Suprapubic skin (tissue), 4 donors: ENCODE measurements at places on chromosomes 11 and 22. TPM values are rescaled to one million over a fixed set of nuclear protein-coding genes. Genes with fewer than 3 reads are reported as not detected.

ENTHD1 gene
- total RNA-seq = not detected

TYR gene
- 9.2 TPM for total RNA-seq

PATE4 gene
- not detected for total RNA-seq

TH gene
- 0.34 TPM for total RNA-seq

RAB39A gene
- total RNA-seq = not detected

SCO2 gene
- total RNA-seq = 7.9 TPM

IGF2 gene
- 9.7 TPM for total RNA-seq

ZBTB16 gene
- 142 TPM for total RNA-seq

FUT4 gene
- 3.5 TPM for total RNA-seq

SYTL2 gene
- 11.6 TPM for total RNA-seq

DNA sequence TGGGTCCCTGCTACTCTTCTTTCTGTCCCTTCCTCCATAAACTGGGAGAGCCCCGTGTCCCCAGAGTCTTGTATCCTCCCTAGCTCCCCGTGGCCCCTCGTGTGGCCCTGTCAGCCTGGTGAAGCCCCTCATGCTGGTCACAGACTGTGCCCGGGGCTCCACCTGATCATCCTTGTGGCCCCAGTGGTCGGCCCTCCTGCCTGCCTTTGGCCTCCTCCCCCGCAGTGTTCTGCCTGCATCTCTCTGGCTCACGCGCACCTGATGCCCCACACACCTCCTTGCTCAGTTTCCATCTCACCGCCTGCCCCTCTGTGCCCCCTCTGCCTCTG, 1.2 kb upstream of the CABP2 start:
- no peak for DNase-seq

DNA sequence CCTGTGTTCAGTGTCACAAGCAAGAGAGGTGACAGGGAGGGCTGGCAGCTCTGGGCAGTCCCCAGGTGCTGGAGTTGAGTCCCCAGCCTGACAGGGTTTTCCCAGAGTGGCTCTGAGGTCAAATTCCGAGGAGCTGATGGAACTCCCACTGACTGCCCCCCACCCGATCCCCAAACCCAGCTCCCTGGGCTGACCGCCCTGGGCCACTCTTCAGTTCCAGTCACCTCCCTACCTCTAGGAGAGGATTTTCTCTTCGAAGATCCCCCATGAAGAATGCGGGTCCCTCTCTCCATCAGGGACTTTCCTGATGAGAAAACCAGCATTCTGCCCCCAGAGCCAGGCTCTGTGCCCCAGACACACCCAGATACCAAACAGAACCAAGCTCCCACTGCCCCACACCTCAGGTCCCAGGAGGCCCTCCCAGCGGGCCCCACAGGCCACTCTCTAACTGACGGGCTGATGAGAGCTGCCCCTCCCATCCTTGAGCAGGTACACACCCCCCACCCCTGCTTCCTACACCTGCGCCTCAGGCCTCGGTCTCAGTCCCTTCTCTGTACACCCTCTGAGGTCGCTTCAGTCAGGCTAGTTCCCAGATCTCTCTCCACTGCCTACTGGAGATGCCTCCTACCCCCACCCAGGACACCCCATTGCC, 12.1 kb upstream of the RAC2 start:
- no peak for DNase-seq

DNA sequence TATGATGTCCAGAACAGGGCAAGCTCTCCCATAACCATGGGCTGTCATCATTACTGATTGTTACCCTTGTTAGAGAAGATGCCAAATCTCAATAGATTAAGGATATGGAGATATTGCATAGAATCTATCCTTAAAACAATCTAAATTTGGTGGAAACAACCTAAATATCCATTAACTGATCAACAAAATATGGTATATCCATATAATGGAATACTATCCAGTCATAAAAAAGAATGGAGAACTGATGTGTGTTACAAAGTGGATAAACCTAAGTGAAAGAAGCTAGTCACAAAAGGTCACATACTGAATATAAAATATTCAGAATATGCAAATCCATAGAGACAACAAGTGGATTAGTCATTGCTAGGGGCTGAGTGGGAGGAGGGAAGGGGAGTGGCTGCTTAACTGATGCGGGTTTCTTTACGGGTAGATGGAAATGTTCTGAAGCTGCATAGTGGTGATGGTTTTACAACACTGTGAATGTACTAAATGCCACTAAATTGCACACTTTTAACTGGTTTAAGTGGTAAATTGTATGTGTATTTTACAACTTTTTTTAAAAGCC, 36.1 kb upstream of the SMCO4 start:
- DNase-seq = no peak

DNA sequence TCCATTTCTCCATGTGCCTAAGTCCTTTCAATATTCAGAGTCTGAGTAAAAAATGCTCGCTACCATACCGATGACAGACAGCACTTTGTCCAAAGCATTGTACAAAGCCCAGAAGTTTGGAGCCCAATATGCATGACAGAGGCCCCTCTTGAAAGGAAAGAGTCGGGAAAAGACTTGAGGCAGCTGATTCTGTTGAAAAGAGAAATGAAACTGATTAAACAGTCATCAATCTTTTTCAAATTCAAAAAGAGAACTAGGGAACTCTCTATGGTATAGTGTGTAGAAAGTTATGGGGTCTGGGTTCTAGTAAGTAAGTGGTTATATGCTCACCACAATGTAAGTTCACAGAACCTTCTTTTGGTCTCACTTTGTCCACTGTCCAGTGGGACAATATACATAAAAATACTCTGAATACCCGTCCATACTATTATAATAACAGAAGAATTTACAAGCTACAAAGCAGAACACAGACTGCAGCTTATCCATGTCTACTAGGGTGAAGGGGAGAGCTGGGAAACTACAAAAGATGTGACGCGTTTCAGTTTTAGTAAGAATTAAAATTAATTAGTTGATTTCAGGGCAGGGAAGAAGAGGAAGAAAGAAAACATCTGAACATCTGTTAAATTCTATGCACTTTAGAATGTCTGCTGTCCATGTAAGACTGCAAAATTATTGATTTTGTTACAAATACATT, 26.7 kb downstream of the ALG8 start:
- no peak for DNase-seq

GRCh38 chr11:120601536-120601935, 90.0 kb downstream of the GRIK4 start:
- no peak for DNase-seq

- no peak for DNase-seq
These were observed 549.1 kb downstream of the INSC start for GRCh38 chr11:15663777-15664218.

GRCh38 chr11:123694551-123694950, 40.1 kb upstream of the SCN3B start:
- no peak for DNase-seq

DNA sequence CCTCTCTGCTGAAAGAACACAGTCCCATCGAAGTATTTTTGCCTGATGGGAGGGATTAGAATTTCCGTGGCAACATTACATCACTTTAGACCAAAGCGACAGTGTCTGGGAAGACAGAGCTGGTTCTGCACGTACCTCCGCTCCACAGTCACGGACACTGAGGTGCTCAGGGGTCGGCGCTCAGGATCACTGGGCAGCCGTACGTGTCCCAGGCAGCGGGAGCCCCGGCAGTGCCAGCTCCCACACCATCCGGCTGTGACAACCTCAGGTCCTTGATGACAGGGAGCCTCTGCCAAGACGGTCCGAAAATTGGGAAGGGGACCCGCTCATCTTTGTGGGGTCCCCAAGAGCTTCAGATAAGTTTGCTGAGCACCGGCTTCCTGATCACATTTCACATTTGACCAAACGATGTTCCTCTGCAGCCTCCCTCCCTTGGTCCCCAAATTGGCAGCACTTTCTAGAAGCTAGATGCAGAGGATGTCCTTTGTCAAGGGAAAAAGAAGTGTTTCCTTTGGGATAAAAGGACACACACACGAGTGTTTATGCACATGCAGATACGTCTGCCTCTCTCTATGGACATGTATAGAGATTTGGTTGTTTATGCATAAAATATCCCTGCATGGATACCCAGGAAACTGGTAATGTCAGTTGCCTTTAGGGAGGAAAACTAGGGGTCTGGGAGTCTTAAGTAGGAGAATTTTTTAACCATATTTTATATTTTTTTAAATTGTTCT, 61.6 kb upstream of the LINC01488 start:
- no peak for DNase-seq
